ENCODE measurements at places on chromosomes 7 and 10. TPM values are rescaled to one million over a fixed set of nuclear protein-coding genes. Genes with fewer than 3 reads are reported as not detected.

Gene MAGI2
- total RNA-seq = 1.9 TPM

Gene SORCS3
- not detected for total RNA-seq

Gene PNLIPRP3
- not detected for total RNA-seq

Gene CYP17A1
- total RNA-seq = not detected

DNA sequence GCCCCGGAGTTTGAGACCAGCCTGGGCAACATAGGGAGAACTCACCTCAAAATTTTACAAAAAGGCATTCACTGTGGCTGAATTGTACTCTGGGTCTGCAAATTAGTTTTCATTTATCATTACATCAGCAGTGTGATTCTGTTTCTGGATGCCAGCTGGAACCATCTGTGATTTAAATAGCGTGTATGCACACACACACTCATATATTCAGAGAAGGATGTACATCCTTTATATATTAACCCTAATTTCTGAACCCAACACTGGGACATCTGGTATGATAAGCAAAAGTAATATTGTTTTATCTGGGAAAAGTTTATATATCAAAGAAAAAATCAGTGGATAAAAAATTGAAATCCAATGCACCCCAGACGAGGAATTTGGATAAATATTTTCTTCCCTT is 33.8 kb upstream of the LYZL1 start:
- DNase-seq = no peak

GRCh38 chr10:78914502-78915189 is 154.1 kb upstream of the ZMIZ1 start:
- peak; percentile 45 for DNase-seq

GRCh38 chr7:157623556-157623955 is 286.8 kb downstream of the DNAJB6 start:
- DNase-seq = no peak

DNA sequence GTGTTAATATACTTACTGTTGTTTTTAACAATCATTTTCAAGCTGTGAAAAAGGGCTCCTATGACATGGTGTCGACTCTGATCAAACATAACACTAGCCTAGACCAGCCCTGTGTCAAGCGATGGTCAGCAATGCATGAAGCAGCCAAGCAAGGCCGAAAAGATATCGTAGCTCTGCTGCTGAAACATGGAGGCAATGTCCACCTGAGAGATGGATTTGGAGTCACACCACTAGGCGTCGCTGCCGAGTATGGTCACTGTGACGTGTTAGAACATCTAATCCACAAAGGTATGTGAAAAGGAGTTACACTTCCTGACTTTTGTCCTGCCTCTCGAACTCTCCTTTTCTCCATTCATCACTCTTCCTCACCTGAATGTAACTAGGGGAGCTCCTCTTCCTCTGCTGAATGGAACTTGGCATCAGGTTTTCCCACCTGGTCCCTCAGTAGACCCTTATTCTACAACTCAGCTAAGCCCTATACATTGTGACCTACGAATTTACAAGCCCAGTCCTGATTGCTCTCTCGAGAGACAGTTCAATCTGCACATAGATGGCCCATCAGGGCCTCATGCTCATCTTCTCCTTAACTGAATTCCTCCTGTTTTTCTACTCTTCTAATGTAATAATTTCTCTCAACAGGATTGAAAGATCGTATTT is 23.0 kb downstream of the ASB15 start:
- peak; percentile 36 for DNase-seq

GRCh38 chr10:89171996-89172395 is 35.1 kb downstream of the CH25H start:
- DNase-seq = no peak

DNA sequence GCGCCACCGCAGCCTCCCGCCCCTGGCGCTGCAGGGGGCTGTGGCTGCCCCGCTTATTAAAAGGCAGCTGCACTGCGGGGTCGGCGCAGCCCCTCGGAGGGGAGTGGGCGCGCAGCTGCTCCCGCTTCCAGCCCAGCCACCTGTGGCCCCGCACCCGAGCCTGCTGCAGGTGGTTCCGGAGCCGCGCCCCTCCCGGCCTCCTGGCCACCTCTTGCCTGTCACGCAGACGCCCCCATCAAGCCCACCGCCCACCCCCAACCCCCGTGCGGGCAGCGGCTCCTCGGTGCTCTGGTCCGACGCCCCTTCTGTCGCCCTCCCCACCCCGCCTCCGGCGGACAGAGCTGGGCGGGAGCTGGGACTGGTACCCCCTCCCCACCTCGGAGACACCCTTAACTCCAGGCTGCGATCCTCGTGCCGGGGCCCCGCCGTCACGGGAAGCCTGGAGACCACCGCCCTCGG is 549 bp downstream of the CALY start:
- DNase-seq = no peak

- DNase-seq = no peak
Observed at GRCh38 chr7:10211016-10211415, 762.7 kb upstream of the PHF14 start.

GRCh38 chr7:101856473-101857357 is 39.3 kb downstream of the CUX1 start:
- DNase-seq = peak; percentile 97
